Gastroesophageal sphincter (tissue), 4 donors: ENCODE measurements at places on chromosomes 11 and 22.

DNA sequence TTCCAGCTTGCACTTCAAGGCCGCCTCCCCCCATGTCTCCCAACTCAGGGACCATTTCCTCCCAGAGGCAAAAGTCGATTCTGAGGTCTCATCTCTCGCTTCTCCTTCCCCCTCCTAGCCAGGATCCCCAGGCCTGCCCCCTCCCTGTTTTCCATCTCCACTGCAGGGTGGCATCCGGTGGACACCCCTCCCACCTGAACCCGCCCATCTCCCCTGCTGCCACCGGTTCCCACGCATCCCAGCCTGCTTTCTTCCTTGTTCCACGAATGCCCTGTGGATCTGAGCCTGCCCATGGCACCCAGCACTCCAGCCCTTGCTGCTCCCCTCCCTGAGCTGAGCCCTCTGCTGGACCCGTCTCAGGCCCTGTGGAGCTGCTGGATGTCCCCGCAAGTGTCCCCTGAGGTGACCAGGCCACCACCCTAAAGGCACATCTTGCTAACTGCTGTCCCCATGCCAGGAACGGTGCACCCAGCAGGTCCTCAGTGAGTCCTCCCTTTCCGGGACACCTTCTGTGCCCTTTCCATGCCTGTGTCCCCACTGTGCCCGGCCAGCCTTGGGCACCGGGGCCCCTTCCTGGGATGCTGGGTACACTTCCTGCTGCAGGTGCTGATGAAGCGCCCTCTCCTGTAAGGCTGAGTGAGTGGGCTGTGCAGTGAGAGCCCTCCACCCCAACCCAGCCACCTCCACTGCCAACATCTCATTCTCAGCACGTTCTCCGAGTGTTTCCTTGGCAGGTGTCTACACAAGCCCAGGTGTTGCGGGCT lies 936 bp downstream of the IL17REL start:
- ATAC-seq: no peak

DNA sequence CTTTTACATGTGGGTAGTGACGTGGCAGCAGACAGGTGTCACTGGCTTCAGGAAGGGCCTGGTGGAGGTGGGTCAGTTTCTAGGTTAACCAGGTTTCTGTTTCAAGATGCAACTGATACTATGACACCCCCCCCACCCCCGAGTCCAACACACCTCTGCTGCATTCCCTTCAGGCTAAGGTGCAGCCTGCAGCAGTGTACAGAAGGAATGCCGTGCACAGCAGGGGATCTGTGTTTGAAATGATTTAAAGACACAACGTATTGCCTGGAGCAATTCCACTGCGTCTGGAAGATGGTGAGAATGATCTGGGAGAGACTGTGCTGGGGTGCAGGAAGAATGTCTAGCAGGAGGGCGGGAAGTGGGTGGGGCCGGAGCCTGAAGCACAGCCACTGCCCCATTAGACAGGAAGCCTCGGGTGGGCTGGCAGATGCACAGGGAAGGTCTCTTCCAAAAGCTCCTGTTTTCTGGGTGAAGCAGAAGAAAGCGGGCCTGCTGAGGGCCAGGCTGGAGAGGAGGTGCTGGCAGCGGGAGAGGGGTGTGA lies 11.9 kb upstream of the TESMIN start:
- no peak for ATAC-seq

DNA sequence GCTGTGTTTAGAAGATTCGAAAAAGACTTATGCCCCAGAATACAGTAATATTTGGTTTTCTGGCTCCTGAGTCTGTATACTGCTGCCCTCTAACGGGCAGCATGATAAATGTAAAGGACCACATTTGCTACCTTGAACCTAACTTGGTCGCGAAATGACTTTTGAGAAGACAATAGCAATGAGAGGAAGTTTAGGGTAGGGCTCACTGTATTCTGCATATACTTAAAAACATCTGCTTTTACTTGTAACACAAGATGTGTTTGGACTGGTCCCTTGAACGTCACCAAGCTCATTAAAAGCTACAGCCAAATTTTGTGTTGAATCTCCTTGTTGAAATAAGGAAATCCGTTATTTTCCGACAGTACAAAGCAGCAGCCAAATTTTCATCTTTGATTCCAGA lies 309.1 kb downstream of the SWAP70 start:
- ATAC-seq: no peak

DNA sequence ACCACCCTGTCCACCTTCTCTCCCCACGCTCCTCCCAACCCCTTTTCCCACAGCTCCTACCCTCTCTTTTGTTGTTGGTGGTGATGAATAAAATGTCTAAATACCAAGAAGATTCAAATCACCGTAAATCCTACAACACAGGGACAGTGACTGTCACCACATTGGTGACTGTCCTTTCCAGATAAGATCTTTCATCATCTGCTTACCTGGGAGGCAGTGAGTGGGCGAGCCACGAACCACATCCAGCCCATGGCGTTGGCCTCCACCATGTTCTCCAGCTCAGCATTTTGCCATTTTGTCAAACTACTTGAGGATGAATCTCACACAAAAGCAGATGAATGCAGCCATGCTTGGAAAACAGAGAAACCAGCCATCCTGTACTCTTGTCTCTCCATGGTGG lies 6.7 kb upstream of the CYTH4 start:
- ATAC-seq: no peak
